ENCODE measurements at places on chromosomes 5 and 9.

DNA sequence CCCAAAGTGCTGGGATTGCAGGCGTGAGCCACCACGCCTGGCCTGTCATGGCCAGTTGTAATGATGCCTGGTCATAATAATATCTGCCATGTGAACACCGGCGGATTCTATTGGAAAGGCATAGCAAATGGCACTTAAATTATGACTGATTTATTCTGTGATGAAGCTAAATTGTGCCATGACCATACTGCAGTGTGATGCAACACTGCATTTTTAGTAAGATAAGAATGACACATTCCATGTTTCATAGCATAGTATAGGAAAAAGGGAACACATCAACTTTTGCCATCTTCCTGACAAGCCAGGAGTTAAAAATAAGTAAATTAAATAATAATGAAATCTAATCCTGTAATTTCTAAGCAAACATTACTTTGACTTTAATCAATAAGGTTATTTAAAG, 30.4 kb upstream of the BICD2 start:
- no peak for DNase-seq

DNA sequence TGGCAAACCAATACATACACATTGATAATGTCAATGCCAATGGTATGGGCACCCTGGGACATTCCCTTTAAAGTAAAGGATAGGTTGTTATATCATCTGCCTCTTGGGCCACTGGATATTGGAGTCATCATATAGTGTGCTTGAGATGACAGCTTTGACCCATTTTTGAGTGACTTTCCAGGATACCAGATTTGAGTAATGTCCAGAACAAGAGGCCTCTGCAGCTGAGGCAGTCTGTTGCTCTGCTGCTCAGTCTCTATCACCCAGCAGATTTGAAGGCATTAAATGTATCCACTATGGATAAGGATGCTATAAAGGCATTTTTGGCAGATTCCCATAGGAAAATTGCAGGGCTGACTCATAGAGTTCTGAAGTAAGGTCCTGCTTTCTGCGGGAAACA, 525.6 kb upstream of the SEMA6A start:
- DNase-seq, result no peak

DNA sequence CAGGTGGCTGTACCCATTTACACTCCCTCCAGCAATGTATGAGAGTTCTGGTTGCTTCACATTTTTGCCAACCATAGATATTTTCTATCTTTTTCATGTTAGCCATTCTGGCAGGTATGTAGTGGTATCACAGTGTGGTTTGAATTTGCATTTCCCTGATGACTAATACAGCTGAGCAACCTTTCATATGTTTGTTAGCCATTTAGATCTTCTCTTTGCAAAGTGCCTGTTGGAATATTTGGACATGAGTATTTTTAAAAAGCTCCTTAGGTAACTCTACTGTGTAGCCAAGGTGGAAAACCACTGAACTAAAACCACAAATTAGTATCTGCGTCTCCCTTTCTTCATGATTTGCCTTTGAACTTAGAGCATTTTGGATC, 31.9 kb downstream of the IRF1 start:
- no peak for DNase-seq

DNA sequence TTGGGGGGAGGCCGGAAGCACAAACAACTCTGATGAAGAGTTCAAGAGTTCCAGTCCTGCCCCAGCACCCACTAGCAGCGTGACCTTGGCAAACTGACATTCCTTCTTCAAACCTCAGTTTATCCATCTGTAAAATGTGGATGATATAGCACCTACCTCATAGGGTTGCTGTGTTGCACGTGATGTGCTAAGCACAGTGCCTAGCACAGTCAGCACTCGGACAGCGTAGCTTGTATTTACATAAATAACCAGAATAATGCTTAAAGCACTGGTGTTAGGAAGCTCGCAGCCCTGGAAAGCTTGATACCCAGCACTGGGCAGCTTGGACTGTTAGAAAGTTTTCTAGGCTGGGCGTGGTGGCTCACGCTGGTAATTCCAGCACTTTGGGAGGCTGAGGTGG, 5.1 kb downstream of the PKN3 start:
- DNase-seq, result no peak

GRCh38 chr9:116152941-116153764, 438 bp upstream of the PAPPA start:
- DNase-seq, result no peak

DNA sequence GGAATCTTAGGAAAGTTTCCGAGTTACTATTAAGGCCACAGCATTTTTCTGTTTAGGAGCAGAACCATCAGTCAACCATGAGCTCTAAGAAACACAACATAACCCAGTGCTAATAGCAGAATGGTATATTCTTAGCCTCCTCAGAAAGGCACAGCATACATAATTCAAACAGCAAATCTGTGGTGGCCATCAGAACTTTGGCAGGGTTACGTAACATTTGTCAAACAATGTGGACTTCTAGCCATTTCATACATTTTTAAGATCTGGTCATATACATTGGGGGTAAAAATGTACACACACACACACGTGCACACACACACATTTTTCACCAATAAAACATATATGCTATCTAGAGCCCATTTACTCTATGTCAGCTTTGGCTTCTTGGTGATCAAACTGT, 225.2 kb downstream of the GNA14 start:
- DNase-seq, result no peak
